ENCODE measurements at places on chromosomes 3 and 15.

- DNase-seq, result no peak
Observed at GRCh38 chr3:135801018-135801417, 164.5 kb upstream of the PPP2R3A start.

- DNase-seq, result no peak
Observed at GRCh38 chr3:107650788-107651187, 128.0 kb downstream of the BBX start.

GRCh38 chr3:9581742-9582141 lies 28.1 kb upstream of the LHFPL4 start:
- DNase-seq, result no peak

GRCh38 chr15:78343276-78344060 lies 3.3 kb downstream of the CRABP1 start:
- no peak for DNase-seq

GRCh38 chr3:64650096-64650622 lies 37.6 kb downstream of the ADAMTS9 start:
- no peak for DNase-seq

DNA sequence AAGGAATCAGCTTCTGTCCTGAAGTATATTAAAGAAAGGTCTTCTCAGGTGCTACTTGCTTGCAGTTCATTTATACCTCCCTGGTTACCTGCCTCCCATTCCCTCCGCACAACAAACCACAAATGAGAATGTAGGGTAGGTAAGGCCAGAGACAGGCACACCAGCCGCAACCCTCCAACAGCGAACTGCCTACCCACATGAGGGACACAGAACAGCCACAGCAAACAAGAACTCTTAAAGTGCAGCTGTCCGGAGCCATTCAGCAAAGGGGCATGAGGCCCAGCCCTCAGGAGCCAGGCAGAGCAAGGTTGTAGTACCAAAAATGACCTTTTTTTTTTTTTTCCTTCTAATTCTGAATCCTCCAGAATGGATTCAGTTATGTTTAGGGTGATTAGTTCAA lies 52.4 kb downstream of the SPSB4 start:
- no peak for DNase-seq

GRCh38 chr15:27744641-27745040 lies 354.5 kb downstream of the OCA2 start:
- DNase-seq, result no peak

DNA sequence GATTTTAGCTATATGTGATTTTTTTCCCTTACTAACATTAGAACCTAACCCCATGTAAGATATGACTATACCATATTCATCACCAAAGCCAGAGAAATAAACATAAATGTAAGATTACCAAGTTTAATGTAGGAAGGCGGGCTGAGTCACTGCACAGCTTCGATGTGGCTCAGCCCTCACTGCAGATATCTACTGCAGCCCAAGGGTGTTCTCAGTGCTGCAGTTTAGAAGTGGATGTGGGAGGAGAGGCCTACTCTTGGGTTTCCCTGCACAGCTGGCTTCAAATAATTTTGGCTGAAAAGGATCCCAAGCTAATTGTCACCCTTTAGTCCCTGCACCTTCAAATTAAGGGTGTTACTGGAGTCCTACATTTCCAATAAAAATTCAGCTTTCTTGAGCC lies 9.3 kb downstream of the ARPP19 start:
- no peak for DNase-seq

GRCh38 chr3:123757281-123757940 lies 126.7 kb downstream of the MYLK start:
- no peak for DNase-seq

DNA sequence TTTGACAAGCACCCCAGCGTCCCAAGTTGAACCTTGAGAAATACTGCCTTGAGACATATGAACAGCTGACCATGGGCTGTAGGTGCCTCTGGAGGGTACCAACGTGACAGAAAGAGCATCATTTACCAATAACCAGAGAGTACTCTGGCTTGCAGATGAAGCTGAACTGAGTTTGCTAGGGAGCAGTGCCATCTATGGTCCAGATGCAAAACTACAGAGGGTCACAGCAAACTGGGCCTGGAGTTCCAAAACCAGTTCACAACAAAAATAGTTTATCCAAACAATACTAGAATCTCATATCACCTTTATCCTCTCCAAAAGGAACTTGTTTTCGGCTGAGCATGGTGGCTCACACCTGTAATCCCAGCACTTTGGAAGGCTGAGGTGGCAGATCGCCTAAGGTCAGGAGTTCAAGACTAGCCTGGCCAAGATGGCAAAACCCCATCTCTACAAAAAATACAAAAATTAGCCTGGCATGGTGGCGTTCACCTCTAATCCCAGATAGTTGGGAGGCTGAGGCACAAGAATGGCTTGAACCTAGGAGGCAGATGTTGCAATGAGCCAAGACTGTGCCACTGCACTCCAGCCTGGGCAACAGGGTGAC lies 69.3 kb downstream of the CHAC1 start:
- DNase-seq, result no peak

DNA sequence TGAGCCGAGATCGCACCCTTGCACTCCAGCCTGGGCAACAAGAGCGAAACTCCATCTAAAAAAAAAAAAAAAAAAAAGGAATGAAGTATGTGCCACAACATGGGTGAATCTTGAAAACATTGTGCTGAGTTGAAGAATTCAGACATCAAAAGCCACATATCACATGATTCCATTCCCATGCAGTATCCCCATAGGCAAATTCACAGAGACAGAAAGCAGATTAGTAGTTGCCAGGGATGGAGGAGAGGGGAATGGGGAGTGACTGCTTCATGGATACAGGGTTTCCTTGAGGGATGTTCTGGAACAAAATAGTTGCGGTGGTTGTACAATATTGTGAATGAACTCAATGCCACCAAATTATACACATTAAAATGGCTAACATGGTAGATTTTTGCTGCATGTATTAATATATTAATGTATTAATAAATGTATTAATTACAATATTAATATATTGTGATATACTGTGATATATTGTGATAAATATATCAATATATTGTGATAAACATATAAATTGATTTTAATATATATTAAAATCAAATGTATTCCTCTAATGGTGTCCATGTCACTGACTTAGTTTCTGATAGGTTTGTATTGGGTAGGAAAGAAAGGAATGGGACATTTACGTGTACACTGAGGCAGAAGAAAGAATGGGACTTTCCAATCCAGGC lies 34.9 kb downstream of the SMAD3 start:
- DNase-seq, result no peak

- DNase-seq, result no peak
Observed at GRCh38 chr3:183272791-183273190, 19.7 kb downstream of the B3GNT5 start.

DNA sequence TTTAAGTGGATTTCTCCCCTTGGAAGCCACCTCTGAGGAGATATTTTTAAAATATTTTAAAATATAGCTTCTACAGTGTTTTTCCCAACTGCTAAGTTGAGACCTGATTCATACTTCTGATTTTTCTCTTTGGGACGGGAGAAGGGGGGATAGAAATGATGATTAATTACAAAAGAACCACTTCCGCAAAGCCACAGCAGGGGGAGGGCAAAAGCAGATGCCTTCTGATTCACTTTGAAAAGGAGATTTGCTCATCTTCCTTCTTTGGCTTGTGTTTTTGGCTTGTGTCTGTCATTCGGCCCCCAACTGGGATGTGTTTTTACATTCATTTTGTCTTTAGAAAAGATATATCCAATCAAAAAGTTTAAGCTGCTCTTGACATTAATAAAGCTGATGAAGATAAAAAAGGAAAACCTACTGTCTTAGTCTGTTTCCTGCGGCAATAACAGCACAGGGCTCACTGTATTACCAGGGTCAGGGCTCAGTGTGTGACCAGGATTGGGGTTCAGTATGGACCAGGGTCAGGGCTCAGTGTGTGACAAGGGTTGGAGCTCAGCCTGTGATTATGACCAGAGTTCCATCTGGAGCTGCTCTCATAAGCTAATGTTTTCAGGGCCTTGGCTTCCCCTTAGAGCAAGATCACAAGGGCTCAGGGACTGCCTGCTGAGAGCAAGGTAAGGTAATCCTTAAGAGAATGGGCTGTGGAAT lies 223.2 kb downstream of the MTHFS start:
- DNase-seq, result no peak

GRCh38 chr3:85821130-85821756 lies 862.5 kb downstream of the CADM2 start:
- DNase-seq, result no peak

DNA sequence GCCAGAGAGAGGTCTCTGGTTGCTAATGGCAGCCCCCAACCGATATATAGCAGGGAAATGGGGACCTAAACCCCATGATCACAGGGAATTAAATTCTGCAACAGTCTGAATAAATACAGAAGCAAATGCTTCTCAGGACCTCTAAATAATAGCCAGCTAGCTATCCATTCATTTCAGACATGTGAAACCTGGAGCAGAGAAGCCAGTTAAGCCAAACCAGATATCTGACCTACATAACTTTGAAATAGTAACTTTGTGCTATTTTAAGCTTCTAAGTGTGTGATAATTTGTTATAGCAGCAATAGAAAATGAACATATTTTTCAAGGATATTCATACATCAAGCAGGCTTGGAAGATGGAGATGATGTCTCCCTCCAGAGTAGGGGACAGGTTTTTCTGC lies 1062.9 kb upstream of the CADM2 start:
- no peak for DNase-seq
